Occipital lobe (tissue), 3 donors: ENCODE measurements at places on chromosomes 11 and 22. TPM values are rescaled to one million over a fixed set of nuclear protein-coding genes. Genes with fewer than 3 reads are reported as not detected.

GRCh38 chr11:115067471-115067870, 389.1 kb downstream of the NXPE2 start:
- DNase-seq = no peak

DNA sequence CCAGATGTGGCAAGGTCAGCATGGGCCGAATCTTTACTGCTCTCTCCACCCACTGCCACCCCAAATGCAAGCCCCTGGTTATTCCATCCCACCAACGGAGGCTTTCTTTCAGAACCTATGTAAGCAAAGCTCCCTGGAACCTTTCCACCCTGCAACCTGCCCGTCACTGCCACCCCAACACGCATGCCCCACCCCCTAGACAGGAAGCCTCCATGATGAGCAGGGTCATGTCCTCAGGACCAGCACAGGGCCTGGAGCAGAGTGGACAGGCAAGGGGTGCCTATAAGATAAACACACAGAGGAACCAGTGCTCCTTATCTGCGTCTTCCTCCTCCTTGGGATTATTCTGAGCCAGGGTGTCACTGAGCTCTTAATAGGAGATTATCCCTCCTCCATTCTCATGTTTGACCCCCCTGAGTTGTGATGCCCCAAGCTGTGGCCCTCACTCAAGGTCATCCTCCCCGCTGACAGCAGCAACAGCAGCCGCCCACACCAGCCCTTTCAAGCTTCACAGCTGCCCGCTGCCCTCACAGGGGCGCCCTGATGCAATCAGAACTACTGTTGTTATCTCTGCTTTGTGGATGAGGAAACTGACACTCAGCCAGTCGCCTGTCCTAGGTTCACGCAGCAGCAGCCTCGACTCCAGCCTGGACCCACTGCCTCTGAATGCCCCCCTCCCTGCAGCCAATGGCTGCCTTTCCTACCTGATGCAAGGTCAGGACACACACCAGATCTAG, 647.3 kb downstream of the TBC1D22A start:
- DNase-seq = no peak

The PGAP2 gene
- 9.4 TPM for total RNA-seq

The MAPK8IP1 gene
- total RNA-seq = 74.7 TPM

DNA sequence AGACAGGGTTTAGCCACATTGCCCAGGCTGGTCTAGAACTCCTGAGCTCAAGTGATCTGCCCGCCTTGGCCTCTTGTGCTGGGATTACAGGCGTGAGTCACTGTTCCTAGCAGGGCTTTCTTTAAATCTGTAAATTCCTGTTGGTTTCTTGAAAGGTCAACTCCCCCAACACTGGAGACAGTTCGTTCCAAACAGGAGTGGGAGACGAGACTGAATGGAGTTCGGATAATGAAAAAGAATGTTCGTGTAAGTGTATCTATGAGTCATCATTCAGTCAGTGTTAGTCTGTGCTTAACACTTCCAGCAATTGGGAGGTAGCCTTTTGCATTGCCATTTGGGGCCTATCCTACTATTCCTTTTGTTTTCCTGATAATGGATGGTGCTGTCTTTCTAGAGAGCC, 10.0 kb upstream of the BACE1-AS start:
- DNase-seq = no peak

- no peak for DNase-seq
These were observed 65.8 kb upstream of the MYOD1 start for GRCh38 chr11:17653611-17654010.

The JAM3 gene
- total RNA-seq = 41.8 TPM

GRCh38 chr11:75280770-75281468, 40.3 kb downstream of the TPBGL start:
- no peak for DNase-seq

GRCh38 chr11:44674809-44675208, 52.0 kb upstream of the TSPAN18 start:
- no peak for DNase-seq

DNA sequence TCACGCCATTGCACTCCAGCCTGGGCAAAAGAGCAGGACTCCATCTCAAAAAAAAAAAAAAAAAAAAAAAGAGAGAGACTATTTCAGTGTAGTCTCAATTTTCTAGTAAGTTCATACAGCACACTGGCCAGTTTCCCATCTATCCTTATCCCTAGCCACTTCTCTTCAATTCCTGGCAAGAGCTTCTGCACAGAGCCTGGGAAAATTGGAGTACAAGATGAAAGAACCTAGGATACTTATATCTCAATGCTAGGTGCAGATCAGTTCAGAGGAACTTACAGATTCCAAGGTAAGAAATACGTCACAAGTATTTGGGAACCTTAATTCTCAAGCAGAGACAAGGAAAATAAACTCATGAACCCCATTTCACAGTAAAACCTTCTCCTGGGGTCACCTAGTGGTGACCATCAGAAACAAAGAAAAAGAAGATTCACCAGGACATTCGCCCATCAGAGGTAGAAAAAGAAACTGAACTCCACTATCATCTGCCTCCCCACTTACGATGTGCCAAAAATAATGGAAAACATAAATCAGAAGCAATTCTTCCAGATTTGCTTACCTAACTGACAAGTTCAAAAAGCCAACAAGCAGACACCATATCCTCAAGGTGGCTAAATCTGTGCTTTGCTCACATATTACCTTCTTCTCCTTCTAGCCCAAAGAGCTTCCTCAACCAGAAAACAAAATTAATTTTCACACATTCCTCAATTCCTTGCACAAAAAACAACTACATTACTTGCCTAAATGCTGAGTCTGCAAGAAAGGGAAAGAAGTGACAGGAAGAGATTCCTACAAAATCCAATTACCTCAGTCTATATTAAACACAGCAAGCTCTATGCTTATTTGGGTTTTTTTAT, 4.9 kb downstream of the DENND5A start:
- no peak for DNase-seq

- no peak for DNase-seq
These were observed 26.0 kb downstream of the NEAT1 start for GRCh38 chr11:65448418-65449105.

The TBX1 gene
- 0.62 TPM for total RNA-seq

DNA sequence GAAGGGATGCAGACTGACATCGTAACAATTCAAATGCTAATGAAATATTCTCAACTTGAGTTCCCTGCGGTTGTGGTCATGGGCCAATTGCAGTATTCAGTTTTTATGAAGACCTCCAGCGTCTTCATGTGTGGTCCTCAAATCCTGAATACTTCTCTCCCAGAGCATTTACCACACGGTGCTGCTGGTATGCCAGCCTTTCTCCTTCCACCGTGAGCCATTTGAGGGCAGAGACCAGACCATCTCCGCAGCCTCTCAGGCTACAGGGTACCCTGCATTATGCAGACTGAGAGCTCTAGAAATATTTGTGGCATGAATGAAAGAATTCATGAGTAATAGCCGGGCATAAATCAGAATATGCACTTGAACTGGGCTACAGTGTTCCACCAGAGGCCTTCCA, 289.7 kb downstream of the ST3GAL4 start:
- DNase-seq = no peak

DNA sequence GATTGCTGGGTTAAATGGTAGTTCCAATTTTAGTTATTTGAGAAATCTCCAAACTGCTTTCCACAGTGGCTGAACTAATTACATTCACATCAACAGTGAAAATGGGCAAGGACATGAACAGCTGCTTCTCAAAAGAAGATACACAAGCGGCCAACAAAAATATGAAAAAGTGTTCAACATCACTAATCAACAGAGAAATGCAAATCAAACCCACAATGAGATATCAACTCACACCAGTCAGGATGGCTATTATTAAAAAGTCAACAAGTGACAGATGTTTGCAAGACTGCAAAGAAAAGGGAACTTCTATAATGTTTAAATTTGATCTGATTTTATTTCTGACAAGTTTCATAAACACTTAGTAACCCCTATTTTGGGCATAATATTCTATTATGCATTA, 537.5 kb downstream of the DLG2 start:
- DNase-seq = no peak

DNA sequence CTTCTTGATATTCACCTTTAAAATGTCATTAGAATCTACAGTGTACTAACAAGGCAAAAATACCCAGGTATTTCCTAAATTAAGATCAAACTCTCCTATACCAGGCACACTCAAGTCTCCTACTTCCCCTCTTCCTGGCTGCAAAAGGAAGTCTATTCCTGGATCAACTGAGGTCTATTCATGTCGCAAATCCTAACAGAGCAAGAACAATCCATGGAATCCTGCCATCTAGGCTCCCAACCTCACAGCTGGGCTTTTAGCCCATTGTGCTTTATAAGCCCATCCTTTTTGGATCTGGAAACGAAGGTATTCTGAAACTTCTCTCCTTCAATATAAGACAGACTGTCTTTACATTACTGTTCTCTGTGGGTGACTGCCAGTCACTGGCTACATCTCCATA, 161.8 kb downstream of the SOX6 start:
- no peak for DNase-seq

DNA sequence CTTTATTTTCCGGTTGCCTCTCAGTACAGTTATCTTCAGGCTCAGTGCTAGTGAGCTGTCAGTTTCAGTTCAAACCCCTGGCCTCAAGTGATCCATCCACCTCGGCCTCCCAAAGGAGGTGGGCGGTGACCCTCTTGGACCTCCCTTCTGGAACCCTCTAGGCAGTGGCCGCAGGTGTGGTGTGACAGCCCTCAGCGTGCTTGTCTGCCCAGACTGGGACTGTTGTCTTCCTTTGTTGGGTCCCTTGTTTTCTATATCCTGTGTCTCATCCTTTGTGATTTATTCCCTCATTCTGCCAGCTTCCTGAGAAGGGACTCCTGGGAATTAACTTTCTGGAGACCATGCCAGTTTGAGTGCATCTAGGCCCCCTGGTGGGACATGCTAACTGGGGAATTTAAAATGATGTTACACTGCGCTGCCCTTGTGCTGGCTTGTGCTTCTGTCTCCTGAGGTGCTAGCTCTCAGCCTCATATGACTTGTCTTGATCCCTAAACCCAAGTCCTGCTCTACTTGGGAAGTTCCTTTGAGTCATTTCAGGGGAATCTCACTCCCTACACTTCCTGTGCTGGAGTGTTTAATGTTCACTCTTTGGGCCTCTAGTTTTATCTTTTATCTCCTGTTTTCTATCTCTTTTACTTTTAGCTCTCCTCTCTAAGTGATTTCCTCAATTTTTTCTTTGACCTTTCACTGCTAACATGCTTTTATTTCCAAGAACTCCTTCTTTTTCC, 19.4 kb downstream of the MED15 start:
- no peak for DNase-seq
